ENCODE measurements at places on chromosomes 5 and 9. TPM values are rescaled to one million over a fixed set of nuclear protein-coding genes. Genes with fewer than 3 reads are reported as not detected.

The AIF1L gene
- total RNA-seq: 21.1 TPM

The ORM2 gene
- total RNA-seq: 29.9 TPM

The DBH gene
- total RNA-seq: 0.08 TPM

The SLC45A2 gene
- not detected for total RNA-seq

The ARRDC3 gene
- total RNA-seq: 80.3 TPM

The ZBED3 gene
- total RNA-seq: 11.9 TPM

DNA sequence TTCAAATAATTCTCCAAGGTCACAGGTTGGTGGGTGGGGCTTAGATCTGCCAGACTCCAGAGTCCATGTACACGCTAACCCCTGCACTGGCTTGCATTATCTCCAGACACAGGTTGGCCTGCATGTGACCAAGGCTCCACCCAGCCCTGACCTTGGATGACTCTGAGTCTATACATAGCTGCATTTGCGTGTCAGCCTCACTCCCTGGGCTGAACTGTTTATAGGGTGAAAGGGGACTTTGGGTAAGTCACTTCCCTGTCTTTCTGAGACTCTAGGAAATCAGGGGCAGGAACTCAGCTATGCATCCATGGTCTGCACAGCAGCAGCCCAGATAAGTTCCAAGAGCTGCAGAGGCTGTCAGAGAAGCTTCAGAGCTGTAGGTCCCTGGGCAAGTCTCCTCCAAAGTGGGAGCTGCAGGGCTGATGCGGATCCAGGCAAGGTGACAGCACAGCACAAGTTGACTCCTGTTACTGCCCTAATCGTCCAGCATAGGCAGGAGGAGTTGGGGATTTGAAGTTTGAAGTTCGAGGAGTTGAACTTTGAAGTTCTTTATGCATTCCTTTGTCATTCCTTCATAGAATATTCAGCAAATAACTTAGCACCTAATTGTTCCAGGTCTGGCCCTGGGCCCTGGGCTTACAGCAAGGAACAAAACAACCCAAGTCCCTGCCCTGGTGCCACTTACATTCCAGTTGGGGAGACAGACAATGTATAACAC, 53.4 kb downstream of the SLC22A5 start:
- DNase-seq: no peak

- DNase-seq: no peak
Measured at GRCh38 chr5:140032296-140032695, 10.8 kb downstream of the NRG2 start.

GRCh38 chr9:7980691-7981289, 181.2 kb upstream of the DMAC1 start:
- DNase-seq: no peak

GRCh38 chr5:150624334-150625163, 15.9 kb upstream of the SYNPO start:
- DNase-seq: no peak

GRCh38 chr5:84634256-84634655, 249.6 kb upstream of the EDIL3 start:
- DNase-seq: no peak

DNA sequence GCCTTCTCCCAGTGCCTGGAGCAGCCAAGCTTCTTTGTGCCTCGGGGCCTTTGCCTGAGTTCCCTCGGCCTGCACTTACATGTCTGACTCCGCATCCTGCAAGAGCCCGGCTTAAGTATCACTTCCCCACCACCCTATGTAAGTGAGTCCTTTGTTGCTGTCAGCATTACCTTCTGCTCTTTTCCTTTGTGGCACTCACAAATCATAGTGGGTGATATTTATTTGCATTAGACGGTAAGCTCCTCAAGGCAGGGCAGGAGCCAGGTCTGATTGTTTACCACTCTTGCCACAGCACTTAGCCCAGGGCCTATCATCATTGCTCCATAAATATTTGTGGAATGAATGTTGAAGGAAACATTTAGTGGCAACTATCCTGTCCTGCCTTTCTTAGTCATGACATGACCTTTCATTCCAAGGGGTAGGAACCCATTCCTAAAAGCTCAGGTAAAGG, 4.8 kb downstream of the GM2A start:
- DNase-seq: no peak
